ENCODE measurements at places on chromosomes 13 and 19. TPM values are rescaled to one million over a fixed set of nuclear protein-coding genes. Genes with fewer than 3 reads are reported as not detected.

Gene FAM216B
- total RNA-seq = not detected

Gene DAND5
- 0.11 TPM for total RNA-seq

Gene KIR3DL2
- total RNA-seq = not detected

Gene ZNF112
- total RNA-seq = 4.3 TPM

Gene BCAM
- total RNA-seq = 2.4 TPM

Gene RFPL4AL1
- not detected for total RNA-seq

Gene SLC8A2
- 0.33 TPM for total RNA-seq

Gene CBLC
- 5.5 TPM for total RNA-seq

Gene DGKH
- 5.5 TPM for total RNA-seq

Gene LYL1
- total RNA-seq = 3.1 TPM

Gene RRAS
- 51.6 TPM for total RNA-seq
